CD4-positive, alpha-beta T cell treated with Interferon alpha-2 for 1 hour (primary cell): ENCODE measurements at places on chromosomes 5 and 9.

DNA sequence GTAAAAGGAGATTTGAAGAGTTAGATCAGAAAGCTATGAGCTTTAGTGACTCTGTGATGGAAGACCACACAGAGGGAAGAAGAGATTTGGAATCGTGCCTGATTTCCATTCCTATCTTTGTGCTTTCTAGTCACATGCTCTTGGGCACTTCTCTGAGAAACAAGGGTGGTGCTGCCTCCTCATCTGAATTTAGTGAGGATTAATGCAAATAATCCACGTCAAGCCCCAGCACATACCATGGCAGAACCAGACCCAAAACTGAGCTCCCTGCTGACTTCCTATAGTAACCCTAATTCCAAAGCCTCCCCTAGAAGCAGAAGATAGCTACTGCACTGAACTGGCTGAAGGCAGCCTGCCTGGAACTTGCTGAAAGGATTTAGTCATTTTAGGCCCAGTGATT lies 17.7 kb downstream of the SLC45A2 start:
- DNase-seq: no peak

GRCh38 chr5:83179966-83180365 lies 102.6 kb downstream of the XRCC4 start:
- DNase-seq: no peak

DNA sequence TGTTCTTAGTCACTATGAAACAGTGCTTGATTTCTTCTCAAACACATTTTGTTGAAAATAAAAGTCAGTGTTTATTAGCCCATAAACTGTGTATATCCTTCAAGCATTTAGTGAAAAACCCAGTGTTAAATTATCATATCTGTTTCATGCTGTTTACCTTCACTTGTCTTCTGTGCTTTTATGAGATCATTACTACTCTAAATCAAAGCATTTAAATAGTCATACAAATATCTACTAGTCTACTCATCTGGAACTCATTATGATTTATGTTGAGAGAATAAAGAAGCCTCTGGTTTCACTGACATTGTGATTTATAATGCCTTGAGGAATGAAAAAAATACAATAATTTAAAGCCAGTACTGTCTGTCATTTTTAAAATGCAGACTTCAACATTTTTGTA lies 366.5 kb downstream of the SLCO4C1 start:
- no peak for DNase-seq

DNA sequence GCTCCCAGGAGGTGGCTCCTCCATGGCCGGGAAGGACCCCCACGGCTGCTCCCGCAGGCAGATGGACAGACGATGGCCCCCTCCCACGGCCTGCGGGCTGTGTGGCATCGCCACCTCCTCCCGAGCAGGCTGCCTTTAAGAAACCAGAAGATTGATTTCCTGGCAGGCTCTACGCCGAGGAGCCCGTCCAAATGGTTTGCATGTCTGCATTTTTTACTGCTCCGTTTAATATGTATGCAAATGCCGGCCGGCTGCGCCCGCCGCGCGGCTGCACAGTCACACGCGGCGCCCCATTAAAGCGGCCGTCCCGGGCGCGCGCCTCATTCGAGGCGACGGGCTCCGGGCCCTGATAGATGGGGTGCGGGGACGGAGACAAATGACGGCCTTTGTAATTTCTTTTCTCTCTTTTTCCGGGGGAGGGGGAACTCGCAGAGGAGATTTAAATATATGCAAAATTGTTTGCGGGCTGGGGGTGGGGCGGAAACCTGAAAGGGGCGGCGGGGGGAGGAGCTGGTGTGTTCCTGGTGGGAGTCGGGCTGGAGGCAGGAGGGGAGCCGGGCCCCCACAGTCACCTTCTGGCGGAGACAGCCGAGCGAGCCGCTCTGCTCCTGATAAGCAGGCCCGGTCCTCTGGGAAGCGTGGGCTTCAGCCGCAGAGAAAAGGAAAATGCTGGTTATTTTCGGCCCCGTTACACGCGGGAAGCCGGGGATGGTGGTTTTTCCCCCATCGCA lies 158.7 kb upstream of the IER5L start:
- DNase-seq: peak; percentile 33

DNA sequence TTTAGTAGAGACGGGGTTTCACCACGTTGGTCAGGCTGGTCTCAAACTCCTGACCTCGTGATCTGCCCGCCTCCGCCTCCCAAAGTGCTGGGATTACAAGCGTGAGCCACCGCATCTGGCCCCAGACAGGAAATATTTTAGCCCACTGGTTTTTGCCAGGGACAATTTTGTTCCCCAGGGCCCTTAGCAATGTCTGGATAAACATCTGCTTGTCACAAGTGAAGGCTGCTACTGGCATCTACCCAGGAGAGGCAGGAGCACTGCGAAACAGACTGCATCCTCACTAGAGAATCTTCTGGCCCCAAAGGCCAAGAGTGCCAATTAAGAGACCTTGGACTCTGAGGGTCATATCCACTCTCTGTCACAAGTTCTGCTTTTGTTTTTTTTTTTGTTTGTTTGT lies 2.4 kb upstream of the TPRN start:
- DNase-seq: no peak
